ENCODE measurements at places on chromosomes 13 and 19. TPM values are rescaled to one million over a fixed set of nuclear protein-coding genes. Genes with fewer than 3 reads are reported as not detected.

- no peak for DNase-seq
Measured at GRCh38 chr13:44417446-44417845, 43.8 kb downstream of the SERP2 start.

DNA sequence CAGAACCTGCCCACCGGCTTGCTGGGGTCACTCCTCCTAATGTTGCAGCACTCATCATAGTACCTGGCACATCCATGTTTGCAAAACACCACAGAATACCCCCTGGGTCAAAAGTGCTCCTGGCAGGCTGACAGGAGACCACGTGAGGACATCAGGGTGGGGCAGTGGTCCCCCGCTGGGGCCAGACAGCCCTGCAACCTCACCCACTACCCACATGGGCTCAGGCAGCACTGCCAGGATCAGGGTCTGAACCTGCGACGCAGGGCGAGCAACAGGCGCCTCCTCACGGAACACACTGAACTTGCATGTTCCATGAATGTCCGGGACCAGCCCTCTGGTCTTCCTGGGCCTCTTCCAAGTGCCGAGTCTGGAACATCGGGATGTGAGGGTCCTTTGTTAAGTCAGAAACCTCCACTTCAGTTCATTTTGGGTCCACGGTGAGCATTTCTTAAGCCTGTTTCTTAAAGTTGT lies 1.4 kb upstream of the SLC7A9 start:
- no peak for DNase-seq

GRCh38 chr13:39385621-39386231 lies 217.3 kb downstream of the LHFPL6 start:
- no peak for DNase-seq

DNA sequence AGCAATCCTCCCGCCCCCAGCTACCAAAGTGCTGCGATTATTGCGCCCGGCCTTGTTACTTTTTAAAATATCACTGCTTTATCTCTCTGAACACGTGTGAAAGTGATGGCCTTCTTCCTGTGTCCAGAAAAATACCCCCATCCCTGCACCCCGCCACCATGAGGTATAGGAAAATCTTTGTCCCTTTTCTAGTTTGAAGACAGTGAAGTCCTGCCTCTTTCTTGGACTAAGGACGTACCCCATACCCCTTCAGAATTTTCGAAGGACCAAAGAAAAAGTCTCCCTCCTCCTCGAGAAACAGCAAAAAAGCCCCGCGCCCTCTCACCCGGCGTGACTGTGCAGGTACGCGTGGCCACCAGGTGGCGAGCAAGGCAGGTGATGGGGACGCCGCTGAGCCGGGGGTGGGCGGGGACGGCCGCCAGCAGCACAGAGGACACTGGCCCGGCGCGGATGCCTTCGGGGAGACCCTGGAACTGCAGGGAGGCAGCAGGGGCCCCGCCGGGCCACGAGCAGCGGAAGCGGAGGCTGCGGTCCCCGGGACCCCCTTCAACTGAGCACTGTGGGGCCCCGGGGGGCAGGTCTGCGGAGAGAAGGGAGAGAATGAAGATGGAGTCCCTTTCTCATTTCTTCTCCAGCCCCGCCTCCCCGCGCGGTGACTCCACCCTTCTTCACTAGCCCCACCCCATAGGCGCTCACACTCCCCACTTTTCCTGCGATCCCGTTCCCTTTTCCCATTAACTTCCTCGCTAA lies 3.2 kb downstream of the VSIG10L start:
- DNase-seq, result peak; percentile 93

DNA sequence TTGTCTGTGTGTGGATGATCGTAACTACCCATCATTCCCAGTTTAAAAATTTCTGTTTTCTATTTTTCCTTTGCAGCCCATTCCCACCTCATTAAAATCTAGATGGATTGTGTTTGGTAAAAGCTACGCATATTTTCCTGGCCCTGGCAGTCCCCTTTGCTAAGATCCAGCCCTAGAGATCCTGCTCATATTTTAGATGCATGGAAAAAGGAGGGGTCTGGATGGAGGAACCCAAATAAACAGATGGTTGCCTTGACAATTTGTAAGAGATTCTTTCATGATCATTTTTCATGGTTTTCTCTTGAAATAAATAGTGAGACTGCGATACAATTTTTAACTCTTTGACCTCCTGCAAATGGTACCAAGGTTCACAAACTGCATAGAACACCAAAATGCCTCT lies 174.4 kb downstream of the SLC7A1 start:
- no peak for DNase-seq

The ZNF723 gene
- polyA plus RNA-seq, result not detected

The KRTDAP gene
- polyA plus RNA-seq, result 0.29 TPM

The CAPN12 gene
- 0.91 TPM for polyA plus RNA-seq

All from right cardiac atrium (tissue), 5 donors.